ENCODE measurements at places on chromosomes 7 and 10. TPM values are rescaled to one million over a fixed set of nuclear protein-coding genes. Genes with fewer than 3 reads are reported as not detected.

PAPOLB gene
- total RNA-seq = 0.06 TPM

SPDYE5 gene
- total RNA-seq = not detected

CRYGN gene
- total RNA-seq = 0.22 TPM

PROSER2 gene
- total RNA-seq = 48.2 TPM

AGR3 gene
- 20.3 TPM for total RNA-seq

EN2 gene
- 0.13 TPM for total RNA-seq

NANOS1 gene
- total RNA-seq = 1.1 TPM

PNLIP gene
- total RNA-seq = not detected

ZNF425 gene
- 2.5 TPM for total RNA-seq

PALD1 gene
- 14.4 TPM for total RNA-seq

DNA sequence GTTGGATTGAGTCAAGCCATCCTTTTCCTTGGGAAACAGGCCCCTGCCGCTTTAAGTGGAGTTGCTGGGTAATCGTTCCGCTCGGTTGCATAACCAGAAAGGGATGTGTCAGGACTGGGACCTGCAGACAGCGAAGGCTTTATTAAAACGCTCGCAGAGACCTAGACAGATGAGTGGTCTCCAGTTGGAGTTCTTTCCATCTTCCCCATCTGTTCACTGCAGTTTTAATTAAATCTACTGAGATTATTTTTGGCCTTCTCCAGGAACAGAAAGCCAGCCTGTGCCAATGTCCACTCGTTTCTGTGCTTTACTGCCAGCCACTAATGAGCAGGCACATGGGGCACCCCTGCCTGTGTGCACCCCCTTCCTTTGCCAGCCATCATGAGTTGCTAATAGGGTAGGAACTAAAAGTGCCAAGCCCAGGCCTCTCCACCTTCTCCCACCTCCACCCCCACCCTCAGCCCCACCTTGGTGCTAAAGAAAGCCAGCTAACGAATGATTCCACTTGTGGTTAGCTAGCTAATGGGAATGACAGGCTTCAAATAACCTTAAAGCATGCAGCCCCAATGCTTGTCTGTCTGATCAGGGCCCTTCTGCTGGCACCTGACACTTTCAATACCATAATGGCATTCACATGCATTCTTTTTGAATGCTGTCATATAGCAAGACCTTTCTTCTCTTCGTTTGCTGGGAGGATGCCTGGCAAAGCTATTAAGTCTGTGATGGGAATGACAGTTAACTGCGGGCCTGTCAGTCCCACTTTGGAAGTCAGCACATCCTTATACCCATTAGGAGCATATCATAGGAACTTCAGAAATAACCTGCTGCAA is 556.8 kb upstream of the GALNT17 start:
- peak; percentile 65 for DNase-seq

DNA sequence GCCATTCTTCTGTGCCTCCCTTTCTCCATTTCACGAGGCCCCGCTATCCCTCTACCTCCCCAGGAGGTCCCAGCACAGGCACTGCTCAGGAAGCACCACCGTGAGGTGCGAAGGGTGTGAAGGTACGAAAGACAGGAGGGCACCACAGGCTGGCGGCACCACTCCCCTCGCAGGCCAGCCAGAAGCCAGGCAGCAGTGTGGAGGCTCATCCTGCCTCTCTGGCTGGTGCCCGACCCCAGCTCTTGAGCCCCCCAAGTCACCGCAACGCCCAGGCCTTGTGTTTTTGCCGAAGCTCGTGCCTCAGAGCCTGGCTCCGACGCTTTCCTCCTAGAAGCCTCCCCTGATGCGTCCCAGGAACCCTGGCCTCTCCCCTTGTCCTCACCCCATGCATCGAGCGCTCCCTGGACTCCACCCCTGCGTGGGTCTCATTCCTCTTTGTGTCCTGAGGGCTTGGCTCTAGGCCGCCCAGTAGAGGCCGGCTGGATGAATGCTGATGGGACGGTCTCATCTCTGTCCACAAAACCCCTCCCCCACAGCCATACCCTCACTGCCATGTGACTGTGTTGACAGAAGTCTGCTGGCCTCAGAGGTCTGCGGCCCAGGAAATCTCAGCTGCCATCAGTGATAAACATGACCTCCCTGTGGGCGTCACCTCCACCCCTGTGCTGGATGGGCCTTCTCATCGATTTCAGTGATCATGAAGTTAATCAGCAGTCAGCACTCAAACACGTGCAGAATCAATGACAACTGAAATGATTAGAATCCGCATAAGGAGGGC is 19.3 kb downstream of the BRI3 start:
- DNase-seq = no peak

- DNase-seq = no peak
Measured at GRCh38 chr10:110609605-110610004, 34.5 kb upstream of the RBM20 start.

- no peak for DNase-seq
Measured at GRCh38 chr10:86017841-86018734, 348.5 kb downstream of the GRID1 start.

DNA sequence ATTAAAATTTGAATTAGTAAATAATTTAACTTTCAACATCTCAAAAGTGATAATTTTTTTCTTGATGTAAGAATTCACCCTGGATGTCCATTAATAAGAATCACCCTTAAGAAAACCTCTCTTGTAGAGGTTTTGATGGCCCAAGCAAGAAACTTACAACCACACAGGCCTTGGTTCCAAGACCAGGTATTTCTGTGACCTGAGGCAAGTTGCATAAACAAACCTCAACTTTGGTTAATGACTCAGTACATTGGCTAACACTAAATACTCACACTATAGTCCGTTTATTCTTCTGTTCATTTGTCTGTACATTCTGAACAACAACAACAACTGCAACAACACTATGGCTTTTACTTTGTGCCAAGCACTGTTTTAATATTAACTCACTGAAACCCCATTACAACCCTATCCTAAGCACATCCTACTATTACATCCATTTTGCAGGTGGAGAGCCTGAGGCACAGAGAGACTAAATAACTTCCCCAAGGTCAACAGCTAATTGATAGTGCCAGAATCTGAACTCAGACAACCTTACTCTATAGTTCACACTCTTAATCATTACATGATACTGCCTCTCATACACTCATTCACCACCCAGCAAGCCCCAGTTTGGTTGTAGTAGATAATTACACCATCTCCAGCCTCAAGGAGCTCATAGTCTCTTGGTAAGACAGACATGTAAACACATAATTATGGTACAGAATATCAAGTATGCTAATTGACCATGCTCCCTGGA is 6.6 kb downstream of the ANK3 start:
- DNase-seq = no peak

- DNase-seq = no peak
Measured at GRCh38 chr7:43584195-43584586, 1.3 kb downstream of the STK17A start.

DNA sequence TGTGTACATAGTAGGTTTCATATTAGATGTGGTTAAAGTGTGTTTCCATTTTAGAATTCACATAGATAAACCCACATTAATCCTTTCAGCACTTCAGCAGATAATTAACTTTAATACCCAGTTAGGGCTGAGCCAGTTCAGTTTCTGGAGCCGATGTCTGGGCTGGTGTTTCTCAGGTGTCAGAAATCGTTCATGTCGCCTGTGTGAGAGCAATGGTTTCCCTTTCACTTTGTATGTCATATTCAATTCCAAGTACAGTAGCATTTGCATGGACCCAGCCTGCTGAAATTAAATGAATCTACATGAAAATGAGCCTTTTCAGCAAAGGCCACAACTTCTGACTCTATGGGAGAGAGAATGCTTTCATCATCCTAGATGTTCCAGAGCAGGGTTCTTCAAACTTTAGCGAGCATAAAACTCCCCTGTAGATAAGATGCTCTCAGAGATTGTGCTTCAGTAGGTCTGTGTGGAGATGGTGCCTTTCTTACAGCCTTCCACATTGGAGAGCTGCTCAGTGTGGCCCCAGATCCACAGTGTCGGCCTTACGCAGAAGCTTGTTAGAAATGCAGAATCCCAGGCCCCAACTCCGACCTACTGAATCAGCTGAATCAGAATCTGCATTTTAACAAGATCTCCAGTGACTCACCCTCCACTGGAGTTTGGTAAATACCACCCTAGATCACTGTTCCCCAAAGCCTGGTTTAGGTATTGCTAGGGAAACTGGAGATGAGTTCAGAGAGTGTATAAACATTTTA is 19.6 kb downstream of the WIPF3 start:
- DNase-seq = no peak

DNA sequence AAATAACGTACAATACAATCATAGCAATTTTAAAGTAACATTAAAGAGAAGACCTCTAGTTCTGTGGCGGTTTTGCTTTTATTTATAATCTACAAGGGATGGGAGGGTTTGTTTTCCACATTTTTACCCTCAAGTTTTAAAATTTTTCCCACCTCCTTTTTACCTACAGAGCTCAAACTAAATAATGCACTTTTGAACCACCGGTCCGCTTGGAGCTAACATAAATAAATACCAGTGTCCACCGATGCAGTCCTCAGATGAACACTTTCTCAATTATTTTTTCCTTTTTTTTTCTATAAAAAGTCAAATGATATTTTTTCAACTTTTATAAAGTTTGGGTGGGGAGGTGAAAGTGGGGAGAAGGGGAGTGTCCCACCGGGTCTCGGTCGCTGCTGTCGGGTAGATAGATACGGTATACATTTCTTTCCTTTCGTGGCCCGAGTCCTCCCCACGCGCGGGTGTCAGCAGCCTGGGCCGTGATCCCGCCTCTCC is 3.3 kb downstream of the ZNF503 start:
- no peak for DNase-seq

GRCh38 chr10:31146491-31147209 is 115.0 kb upstream of the ZNF438 start:
- peak; percentile 67 for DNase-seq

DNA sequence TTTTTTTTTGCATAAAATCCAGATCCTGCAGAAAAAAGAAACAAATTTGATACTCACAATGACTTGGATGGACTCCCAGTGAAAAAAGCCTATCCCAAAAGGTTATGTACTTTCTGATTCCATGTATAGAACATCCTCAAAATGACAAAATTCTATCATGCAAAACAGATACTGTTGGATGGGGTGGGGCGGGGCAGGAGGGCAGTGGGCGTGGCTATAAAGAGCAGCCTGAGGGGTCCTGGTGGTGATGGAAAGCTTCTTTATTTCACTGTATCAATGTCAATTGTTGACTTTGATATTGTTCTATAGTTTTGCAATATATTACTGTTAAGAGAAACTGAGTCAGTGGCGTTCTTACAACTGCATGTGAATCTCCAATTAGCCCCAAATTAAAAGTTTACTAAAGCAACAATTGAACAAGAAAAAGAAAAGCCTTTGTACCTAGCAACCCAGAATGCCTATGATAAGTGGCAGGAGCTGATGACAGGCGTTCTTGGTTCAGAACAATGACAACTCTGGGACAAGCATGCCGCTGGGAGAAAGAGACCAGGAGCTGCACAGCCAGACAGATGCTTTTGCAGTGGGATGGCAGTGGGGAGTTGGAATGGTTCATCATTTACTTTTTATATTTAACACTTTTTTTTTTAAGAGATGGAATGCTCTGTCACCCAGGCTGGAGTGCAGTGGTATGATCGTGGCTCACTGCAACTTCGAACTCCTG is 101.9 kb downstream of the LHPP start:
- no peak for DNase-seq

- no peak for DNase-seq
Measured at GRCh38 chr7:157615101-157615817, 278.5 kb downstream of the DNAJB6 start.

- no peak for DNase-seq
Measured at GRCh38 chr10:15735763-15736162, 16.0 kb upstream of the ITGA8 start.

GRCh38 chr7:152872745-152873118 is 113.2 kb downstream of the ACTR3B start:
- DNase-seq = no peak

- DNase-seq = no peak
Measured at GRCh38 chr10:126179637-126180036, 208.6 kb downstream of the ADAM12 start.

Measured in kidney (tissue), 22 donors.